Glutamatergic neuron (in vitro differentiated cells): ENCODE measurements at places on chromosomes 3 and 15.

DNA sequence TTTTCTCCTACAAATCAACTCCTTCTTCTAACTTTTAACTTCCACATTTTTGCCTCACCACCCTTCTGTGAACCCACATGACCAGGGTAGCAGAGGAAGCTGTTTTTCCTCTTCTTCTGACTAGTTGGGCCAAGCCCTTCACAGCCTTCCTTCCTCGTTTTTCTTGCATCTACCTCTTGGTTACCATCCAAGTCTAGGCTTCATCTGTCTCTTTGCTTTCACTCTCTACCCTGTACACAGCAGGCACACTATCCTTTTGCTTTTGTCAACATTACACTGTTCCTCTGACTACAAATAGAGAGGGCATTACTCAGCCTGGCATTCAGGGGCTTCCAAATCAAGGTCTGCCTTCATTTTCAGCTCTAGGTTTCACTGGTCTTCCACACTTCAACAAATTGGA lies 22.0 kb downstream of the SLC9A9 start:
- no peak for DNase-seq

DNA sequence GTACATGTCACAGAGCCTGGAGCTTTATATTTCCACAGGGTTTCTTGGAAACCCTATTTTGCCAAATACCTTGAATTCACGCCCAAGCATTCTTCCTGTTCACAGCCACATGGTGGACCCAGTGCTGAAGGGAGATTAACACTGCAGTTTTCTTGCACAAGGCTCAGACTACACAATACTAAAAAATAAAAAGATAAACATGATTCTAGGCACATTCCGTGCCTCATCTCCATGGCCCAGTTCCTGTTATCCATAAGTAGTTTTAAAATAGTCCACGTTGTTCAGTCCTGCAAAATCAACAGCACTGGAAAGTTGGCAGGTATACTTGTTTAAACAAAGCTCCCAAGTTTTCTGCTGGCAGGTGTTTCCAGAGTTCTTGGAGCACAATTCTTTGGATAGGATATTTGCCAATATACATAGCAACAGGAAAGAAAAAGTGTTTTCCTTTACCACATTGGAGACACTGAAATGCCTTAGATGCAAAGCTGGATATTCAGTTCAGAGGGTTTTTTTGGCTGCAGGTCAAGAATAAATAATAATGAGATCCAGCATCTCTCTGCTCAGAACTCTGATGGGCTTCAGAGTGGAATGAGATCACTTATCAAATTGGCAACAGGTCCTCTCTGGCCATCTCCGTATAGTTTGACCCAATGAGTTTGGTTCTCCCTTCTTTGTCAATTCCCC lies 88.1 kb upstream of the TGFBR2 start:
- no peak for DNase-seq

DNA sequence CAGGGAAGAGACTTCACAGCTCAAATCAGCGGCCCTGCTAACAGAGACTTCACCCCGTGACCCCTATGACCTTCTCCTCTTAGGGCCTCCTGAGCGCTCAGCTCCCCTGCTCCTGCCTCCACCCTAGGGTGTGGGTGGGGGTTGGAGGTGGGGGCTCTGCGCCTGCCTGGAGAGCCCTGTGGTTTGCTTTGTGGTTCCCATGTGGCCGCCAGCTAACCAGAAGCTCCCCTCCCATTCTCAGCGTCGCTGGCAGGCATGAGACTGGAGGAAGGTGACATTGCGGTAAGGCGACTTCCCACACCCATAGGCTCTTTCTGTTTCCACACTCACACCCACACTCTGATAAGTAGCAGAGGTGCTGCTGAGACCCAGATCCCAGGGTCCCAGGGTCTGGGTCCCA lies 27.6 kb downstream of the XYLB start:
- no peak for DNase-seq

- DNase-seq: no peak
Measured at GRCh38 chr3:177463863-177464262, 266.6 kb upstream of the TBL1XR1 start.

GRCh38 chr3:127484601-127485388 lies 105.7 kb downstream of the TPRA1 start:
- no peak for DNase-seq

GRCh38 chr3:69876073-69876472 lies 123.5 kb upstream of the SAMMSON start:
- DNase-seq: no peak

- no peak for DNase-seq
Measured at GRCh38 chr15:26132811-26133210, 269.7 kb upstream of the ATP10A start.

DNA sequence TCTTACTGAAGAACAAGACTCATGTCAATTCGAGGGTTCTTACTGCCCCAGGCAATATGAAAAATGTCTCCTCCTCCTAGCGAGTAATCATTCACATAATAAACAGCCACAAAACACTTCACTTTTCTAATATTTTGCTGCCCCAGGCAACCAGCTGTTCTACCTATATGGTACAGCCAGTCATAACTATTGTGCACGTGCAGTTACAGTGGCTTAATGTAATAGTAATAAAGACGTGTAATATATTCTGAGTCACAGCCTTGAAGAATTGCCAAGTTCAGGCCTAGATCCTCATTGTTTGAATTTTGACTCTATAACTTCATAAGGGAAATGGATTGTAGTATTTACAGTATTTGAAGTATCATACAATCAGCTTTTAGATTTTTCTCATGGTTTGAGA lies 1250.0 kb upstream of the GBE1 start:
- no peak for DNase-seq

DNA sequence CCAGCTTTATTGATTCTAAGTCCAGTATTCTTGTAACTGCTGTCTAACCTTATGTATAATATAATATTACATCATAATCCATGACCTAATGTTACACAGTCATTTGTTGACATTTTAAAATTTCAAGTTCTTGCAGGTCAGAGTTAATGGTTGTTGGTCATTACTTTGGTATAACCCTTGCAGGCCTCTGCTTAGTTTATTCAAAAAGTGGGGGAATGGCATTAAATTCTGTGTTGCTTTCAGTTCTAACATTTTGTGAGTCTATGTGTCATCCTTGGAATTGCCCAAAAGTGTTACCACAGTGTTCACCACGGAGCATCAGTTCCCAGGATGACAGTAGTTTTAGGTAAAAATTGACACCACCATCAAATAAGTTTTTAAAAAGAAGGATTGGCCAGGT lies 174.8 kb upstream of the BCL6 start:
- no peak for DNase-seq

- peak; percentile 69 for DNase-seq
Measured at GRCh38 chr3:54427941-54428871, 305.9 kb downstream of the CACNA2D3 start.

DNA sequence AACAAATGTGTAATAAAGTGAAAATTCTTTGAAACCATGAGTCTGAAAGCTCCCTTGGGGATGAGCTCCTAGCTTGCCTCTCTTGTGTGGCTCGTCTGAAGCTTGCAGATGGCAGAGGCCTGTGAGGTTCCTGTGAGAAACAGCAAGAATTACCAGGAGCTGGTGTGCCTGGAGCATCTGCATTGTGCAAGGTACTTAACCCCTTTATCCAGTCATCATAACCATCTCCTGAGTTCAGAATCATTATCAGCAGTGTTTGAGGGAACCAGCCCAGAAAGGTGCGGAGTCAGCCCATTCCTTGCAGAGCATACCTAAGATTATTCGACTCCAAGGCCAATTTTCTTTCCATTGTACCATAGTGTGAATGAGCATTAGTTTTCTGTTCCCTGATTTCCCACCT lies 51.7 kb upstream of the TRA2B start:
- no peak for DNase-seq

GRCh38 chr3:70823622-70824021 lies 511.2 kb upstream of the MDFIC2 start:
- no peak for DNase-seq

- DNase-seq: no peak
Measured at GRCh38 chr3:40226636-40227035, 82.9 kb upstream of the EIF1B start.

DNA sequence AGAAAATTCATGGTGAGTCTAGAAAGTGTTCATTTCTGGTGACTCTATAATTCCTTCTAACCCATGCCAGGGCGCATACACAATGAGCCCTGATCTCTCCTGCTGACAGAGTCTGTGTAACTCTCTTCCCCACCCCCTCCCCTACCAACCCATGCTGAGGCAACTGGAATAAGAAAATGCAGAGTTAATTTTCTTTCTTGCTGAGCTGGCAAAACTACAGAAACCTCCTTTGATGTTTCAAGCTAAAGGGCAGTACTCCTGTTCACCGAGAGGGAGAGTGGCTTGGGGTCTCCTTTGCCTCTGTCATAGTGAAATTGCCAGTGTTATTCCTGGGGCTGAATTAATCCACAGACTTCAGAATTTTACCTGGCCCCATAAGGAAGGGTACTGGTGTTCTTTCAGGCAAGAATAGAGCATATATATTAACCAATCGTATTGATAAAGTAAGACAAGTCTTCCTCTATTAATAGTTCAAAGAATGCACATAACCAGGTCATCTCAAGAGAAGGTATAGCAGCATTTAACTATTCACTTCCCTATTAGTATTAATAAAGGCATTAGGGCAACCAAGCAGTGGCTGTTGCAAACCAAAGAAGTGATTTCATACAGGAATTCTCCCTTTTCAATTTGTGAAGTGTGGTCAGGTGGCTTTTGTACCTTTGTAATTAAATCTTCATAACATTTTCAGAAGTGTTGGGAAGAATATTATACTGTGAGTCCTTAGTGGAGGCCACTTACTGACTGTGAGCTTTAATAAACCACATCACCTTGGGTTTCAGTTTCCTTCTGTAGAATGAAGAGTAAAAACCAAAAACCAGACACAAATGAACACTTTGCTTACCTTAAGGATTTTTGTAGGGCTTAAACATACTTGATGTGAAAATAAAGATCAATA lies 4.1 kb downstream of the GAP43 start:
- DNase-seq: no peak

- DNase-seq: no peak
Measured at GRCh38 chr15:70788114-70789049, 25.0 kb upstream of the UACA start.

DNA sequence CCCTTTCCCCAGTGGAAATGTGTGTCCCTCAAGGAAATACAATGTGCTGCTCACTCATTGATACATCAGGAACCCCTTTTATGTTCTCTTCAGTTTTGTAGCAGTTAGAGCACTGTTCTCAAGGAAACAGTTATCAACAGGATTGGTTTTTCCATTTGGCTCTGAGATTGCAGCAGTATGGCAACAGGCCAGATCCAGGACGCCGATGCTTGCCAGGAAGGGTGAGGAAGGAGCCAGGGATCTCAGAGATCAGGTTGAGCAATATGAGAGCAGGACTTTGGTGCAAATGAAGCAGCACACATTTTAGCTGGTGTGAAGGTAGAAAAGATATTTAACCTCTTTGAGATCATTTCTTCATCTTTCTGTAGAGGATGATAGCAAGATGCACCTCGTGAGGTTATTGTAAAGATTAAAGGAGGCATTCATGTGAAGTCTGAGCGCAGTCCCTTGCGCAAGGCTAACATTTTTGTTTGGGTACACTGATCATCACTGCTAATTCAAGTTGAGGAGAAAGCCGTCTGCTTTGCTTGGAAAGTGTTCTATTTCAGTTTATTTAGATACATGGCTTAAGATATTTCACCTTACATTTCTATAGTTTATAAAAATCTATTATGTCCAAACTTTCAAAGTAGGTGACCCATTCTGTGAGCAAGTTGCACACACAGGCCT lies 68.5 kb downstream of the KCNH8 start:
- no peak for DNase-seq

- DNase-seq: no peak
Measured at GRCh38 chr3:21524133-21524532, 226.9 kb downstream of the ZNF385D start.

DNA sequence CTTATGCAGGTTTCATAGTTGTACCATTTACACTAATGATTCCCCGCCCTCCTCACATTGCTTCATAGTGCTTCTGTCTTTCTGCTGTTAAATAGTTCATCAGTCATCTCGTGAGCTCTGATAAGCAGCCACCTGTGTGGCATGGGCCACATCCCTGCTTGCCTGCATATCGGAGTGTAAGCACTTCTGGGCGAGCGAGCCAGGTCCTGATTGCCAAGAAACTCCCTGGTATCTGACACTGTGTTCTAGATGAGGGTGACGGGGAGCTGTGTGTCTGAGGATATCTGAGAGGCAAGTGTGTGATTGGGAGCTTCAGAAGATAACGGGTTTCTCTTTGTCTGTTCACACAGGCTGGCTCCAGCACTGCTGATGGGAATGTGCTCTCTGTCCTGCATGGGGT lies 130.6 kb downstream of the LRIG1 start:
- no peak for DNase-seq

DNA sequence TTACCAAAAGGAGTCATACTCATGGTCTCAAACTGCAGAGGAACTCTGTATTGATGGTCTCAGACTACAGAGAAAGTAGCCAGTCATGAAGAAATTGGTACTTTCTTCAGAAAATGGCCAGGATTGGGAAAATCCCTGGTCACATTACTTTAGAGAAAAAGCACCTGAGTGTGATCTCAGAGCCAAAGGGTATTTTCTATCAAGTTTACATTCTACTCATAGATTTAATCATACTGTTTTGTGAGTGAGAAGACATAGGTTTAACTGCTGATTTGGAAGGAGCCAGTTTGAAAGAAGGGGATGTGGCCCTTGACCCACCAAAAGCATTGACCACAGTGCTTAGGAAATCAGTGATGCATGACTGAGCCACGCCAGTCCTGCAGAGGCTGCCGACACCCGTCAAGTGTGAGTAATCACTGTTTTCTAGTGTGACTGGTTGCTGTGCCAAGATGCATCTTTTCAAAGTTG lies 203.6 kb downstream of the AKAP13 start:
- DNase-seq: no peak

GRCh38 chr3:24235121-24235520 lies 259.5 kb downstream of the THRB start:
- no peak for DNase-seq

DNA sequence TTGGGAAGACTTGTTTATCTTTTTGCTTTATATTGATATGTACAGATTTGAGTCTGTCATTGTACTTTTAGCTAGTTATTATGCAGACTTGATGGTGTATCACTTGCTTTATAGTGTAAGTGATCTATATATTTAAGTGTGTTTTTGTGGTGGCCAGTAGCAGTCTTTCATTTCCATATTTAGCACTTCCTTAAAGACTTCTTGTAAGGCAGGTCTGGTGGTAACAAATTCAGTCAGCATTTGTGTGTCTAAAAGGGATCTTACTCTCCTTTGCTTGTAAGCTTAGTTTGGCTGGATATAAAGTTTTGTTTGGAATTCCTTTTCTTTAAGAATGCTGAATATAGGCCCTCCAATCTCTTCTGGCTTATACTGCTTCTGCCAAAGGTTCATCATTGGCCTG lies 322.5 kb upstream of the EPHA6 start:
- DNase-seq: no peak

- DNase-seq: no peak
Measured at GRCh38 chr3:127550468-127551157, 39.9 kb downstream of the TPRA1 start.

GRCh38 chr3:42308651-42309050 lies 42.7 kb upstream of the CCK start:
- DNase-seq: no peak

GRCh38 chr3:151866711-151867410 lies 6.6 kb upstream of the SUCNR1 start:
- DNase-seq: no peak

GRCh38 chr15:28043691-28044091 lies 55.4 kb downstream of the OCA2 start:
- DNase-seq: no peak

- peak; percentile 70 for DNase-seq
Measured at GRCh38 chr15:40873694-40874561, at the start of gene RHOV. RHOV (minus strand) TSS chr15:40874234; CDS start chr15:40874139, 95 bp downstream.

GRCh38 chr15:37014137-37014536 lies 86.2 kb downstream of the MEIS2 start:
- no peak for DNase-seq

GRCh38 chr3:169542331-169542751 lies 121.2 kb downstream of the MECOM start:
- no peak for DNase-seq
